Stimulated activated CD4-positive, alpha-beta T cell treated with anti-CD3 and anti-CD28 coated beads, Interleukin-2, amount 100 ng/mL, for 48 hours (primary cell): ENCODE measurements at places on chromosomes 7 and 10.
A peak's percentile ranks its signal among the peaks of the same experiment; 100 is the strongest.

DNA sequence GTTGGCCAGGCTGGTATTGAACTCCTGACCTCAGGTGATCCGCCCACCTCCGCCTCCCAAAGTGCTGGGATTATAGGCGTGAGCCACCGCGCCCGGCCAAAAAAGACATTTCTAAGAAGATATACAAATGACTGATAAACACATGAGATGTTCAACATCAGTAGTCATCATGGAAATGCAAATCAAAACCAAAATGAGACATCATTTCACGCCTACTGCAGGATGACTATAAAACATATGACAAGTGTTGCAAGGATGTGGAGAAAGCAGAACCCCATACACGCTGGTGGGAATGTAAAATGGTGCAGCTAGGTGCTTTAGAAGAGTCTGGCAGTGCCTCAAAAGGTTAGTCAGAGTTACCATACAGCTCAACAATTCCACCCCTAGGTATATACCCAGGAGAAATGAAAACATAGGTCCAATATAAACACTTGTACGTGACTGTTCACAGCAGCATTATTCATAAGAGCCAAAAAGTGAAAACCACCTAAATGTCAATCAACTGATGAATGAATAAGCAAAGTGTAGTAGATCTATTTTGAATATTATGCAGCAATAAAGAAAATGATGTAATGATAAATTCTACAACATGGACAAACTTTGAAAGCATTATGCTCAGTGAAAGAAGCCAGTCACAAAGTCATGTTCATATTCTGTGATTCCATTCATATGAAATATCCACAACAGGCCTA is 24.5 kb downstream of the TMEM209 start:
- peak; percentile 30 for DNase-seq

DNA sequence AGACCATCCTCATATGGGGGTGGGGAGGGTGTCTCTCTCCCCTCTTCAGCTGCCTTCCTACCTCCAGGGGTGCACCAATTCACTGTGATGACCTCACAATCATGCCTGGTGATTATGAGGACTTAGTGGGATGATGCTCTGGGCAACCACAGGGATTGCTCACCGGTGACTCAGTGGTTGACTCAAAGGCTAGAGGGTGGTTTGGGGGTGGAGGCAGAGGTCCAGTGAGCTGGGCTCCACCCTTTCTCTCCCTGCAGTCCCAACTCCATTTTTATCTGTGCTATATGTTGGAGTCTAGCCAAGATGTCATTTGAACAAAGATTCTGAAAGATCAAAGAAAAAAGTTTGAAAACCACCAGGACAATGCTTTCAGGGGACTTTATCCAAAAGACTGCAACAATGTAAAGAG is 286.9 kb downstream of the KCNMA1 start:
- no peak for DNase-seq

DNA sequence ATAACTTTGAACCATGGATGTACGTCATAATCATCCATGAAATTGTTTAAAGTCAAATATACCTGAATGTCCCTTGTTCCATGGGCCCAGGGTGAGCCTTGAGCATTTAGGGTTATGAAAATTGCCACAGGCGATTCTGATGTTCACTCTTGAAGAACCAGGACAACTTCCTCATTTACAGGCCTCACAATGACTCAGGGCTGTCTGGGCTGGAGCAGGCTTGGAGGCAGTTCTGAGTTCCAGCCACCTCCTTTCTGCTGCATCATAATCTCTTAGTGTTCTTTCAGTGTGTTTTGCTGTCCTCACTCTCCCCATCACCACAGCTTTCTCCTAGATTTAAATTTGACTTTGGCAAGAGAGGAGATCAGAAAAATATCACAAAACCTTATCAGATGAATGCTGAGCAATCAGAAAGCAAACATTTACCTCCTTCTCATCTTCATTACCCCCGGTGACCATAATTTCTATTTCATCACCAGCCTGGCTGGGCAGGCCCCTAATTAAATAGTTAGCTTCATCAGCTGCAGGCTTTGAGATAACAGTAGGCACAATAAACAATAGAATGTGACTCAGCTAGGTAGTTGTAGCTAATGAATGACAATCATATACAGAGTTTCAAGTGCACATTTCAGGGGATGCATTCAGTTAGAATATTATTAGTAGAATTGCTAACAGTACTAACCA is 571.0 kb downstream of the SH2D4B start:
- no peak for DNase-seq

DNA sequence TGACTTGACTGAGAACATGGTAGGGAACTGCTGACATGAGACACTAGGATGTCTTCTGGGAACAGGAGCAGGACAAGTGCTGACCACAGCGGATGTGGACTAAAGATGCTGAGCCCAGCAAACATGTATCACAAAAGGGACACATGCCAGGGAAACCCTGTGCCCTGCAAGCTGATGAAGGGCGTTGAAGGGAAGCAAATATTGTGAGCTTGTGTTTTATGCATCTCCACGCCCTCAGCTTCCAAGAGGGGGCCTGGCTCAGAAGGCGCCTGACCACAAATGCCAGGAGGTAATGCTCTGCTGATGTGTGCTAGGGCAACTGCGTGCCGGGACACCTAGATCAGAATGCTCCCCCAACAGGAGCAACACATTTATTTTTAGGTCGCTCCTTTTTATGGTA is 207.3 kb downstream of the CXCL12 start:
- no peak for DNase-seq

GRCh38 chr7:106329971-106330733 is 45.4 kb upstream of the NAMPT start:
- no peak for DNase-seq

- no peak for DNase-seq
These were observed 691.0 kb upstream of the LRRTM3 start for GRCh38 chr10:66234872-66235271.

- DNase-seq, result no peak
These were observed 30.8 kb upstream of the SCIN start for GRCh38 chr7:12539681-12540080.

DNA sequence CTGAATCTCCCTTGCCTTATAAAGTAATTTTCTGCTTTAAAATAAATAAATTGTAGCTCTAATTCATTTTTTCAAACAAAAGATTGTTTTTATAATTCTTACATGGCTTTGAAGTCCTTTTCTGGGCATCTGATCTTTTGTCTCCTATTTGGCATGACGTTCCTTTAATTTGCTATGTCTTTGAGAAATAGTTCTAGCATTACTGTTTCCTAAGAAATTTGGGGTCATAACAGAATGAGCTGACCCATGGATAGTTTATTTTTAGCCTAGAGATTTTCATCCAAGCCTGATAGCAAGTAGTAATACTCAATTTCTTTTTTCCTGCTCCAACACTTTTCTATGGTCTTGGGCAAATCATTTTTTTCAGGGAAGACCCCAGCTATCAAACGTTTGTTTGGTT is 31.4 kb downstream of the CCDC71L start:
- no peak for DNase-seq

DNA sequence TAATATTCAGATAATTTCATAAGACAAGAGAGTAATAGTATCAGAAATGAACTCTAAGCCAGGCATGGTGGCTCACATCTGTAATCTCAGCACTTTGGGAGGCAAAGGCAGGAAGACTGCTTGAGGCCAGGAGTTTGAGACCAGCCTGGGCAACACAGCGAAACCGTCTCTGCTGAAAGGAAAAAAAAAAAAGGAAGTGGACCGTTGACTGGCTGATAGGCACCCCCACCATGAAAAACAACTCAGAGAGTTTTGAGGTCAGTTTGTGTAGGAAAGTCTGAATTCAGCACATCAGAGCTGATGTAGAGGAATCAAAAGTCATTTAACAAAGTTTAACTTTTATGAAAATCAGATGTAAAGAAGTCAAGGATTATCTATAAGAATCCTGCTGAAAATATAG is 63.2 kb upstream of the AMPH start:
- DNase-seq, result no peak

DNA sequence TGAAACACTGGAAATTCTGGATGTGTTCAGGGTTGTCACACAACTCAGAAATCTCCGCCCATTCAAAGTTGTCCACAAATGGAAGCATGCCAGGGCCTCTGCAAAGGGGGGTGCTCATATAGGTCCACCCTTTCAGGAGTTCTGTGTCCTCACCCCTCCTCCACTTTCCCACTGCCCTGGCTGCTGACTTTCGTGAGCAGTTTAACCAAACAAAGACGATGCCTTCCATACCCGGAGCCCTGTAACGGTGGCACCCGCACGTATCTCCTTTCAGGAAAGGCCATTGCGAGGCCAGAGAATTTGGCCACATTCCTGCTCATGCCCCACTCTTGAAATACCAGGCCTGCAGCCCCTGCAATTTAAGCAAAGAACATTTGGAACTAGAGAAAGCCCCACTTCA is 1.4 kb downstream of the CPXM2 start:
- no peak for DNase-seq

GRCh38 chr10:429696-430095 is 259.8 kb downstream of the DIP2C start:
- DNase-seq, result no peak

DNA sequence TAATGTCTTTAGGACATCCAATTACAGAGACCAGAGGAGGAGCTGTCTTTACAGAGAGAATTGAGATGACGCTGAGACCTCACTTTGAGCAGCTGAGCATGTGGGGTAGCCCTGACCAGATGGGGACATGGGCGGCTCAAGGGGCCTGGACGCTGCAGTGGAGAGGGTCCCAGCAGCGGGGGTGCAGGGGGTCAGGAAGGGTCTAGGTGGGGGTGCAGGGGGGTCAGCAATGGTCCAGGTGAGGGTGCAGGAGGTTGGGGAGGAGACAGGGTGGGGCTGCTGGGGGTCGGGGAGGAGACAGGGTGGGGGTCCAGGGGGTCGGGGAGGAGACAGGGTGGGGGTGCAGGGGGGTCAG is 43.2 kb upstream of the CFAP46 start:
- no peak for DNase-seq

GRCh38 chr7:95220328-95220727 is 104.0 kb downstream of the PON1 start:
- no peak for DNase-seq

DNA sequence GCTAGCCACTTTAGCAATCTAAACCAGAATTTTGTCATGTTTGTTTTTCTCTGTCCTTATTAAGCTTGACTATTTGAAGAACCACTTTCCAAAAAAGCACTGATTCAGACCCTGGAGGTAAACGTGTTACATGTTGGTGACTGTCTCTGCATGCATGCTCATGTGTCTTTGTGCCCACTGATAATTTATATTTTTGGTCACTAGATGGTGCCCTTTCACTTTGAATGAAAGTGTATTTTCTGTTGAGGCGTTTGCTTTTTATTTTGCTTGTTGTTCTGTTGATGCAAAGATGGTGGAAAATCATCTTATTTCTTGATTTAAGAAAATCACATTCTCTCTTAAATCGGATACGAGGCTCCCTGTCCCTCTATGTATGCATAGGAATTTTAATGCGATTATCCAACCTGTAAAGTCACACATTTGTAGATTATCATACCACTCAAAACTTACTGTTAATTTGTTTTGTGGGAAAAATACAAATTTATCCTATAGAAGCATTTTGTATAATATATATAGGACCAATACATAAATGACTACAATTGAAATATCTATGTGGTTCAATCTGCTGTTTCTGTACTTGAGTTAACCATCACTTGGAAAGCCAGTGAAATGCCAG is 269.3 kb downstream of the BICC1 start:
- no peak for DNase-seq

- DNase-seq, result no peak
These were observed 333.2 kb downstream of the RPS24 start for GRCh38 chr10:78366663-78367411.

GRCh38 chr7:69683002-69683401 is 84.7 kb downstream of the AUTS2 start:
- DNase-seq, result no peak

DNA sequence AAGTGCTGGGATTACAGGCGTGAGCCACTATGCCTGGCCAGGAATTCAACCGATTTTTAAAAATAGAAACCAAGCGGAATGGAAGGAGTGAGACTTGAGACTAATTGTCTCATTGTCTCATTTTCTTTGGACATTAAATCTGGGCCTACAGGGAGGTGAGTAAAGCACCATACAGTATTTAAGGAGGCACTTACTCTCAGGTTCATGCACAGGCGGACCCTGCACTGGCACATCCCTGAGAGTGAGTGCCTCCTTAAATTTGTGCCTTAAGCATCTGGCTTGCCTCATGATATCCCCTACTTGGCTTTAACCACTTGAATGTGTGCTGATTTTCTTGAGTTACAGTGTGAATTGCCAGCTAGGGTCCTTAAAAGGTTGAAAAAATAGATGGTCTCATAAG is 10.6 kb downstream of the UBE3C start:
- DNase-seq, result no peak

DNA sequence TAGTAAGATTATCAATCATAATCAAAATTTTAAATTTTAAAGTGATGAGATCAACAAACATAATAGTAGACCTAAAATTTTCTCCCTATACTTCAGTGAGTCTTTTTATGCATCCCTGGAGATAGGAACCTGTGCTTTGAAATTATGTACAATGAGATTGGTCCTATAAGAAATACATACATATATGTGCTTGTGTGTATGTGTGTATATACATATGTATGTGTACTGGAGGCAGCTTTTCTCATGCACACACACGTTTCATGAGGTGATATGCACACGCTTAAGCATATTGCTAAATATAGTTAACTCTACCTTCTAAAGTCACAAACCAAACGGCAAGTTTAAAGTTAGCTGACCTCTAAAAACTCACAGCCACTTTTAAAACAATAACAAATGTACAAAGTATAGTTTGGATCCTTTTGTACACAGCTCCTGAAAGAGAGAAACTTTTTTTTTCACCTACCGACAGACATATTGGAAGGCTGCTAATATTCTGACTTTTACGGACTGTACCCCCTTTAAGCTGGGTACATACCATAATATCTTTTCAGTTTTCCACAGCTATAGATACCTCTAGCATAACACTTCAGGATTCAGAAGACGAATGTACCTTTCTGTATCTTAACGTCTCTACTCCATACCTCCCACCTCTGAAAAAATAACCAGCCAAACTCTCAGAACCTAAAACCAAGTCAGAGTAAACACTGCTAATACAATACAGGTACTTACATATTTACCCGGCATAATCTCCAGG is 3.3 kb downstream of the ITGB1 start:
- DNase-seq, result no peak

GRCh38 chr7:109049366-109049765 is 479.7 kb downstream of the DNAJB9 start:
- DNase-seq, result no peak
